ENCODE measurements at places on chromosomes 7 and 10.
A peak's percentile ranks its signal among the peaks of the same experiment; 100 is the strongest.

- DNase-seq: no peak
Measured at GRCh38 chr7:69657331-69657730, 59.1 kb downstream of the AUTS2 start.

- peak; percentile 79 for DNase-seq
Measured at GRCh38 chr7:30159698-30160143, 24.9 kb downstream of the MTURN start.

- DNase-seq: no peak
Measured at GRCh38 chr10:98149858-98150257, 15.4 kb downstream of the R3HCC1L start.

DNA sequence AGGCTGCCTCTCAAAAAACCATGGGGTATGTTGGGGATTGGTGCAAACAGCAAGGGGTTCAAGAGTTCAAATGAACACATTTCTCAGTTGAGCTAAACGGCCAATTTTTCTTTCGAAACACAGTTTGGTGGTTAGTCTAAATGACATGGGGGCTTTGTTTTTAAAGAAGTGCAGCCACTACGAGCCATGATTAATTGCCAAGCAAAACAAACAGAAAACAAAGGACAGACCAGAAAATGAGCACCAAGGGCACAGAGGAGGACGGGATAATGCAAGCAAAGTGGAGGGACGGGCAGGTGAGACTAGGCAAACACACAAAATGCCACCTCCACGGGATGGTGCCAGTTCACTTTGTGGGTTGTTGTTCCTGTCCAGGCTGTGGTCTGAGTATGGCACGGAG lies 64.5 kb upstream of the PDLIM1 start:
- no peak for DNase-seq

DNA sequence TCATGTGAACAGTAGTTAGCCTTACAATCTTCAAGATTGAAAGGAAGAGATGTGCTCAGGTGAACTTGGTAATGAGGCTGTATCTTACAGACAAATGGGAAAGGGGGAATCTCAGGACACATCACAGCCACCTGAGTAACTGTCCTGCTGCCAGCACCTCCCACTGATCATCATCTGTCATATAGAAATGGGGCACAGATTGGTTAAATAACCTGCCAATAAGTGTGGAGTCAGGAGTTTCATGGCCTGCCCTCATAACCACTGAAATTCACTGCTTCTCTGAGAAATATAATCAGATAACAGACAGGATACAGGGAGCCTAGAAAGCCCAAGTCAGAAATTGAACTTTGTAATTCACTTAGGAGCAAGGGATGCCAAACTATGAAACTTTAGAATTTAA lies 64.9 kb upstream of the TAS2R16 start:
- no peak for DNase-seq

- DNase-seq: no peak
Measured at GRCh38 chr7:132257253-132257652, 319.0 kb downstream of the PLXNA4 start.

DNA sequence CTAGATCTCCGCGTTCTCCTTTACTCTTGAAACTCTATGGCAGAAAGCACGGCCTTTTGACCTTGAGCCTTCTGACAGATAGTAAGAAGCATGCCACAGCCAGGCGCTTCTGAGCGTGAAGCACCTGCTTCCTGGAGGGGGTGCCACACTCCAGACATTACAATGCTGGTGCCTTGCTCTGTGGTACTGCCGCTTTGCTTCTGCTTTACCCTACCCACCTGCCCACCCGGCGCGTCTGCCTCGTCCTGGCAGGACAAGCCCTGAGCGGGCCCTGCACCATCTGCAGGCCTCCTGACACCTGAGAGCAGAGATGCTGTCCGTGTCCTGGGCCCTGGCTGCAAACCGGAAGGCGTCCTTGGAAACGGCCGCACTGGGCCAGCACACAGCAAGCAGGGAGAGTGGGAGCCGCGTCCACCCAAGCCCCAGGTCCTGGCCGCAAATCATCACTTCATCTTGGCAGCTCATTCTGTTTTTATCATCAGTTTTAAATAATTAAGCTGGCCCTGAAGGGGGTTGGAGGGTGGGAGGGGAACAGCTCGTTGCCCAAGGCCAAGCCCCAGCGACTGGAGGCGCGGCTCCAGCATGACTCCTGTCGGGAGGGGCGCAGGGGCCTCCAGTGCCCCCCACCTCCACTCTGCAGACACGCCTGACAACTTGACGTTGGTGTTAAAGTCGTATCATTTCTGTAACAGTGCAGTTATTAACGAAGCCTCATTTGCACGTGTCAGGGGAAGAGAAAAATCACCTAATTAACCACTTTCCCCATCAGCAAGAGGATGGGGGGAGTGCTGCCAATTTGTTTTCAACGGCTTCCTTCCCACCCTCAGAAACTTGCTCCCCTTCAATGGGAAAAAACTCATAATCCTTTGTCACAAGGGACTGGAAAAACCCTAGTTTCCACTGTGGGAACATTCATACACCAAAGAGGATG lies 132.2 kb downstream of the MAD1L1 start:
- DNase-seq: no peak

- DNase-seq: no peak
Measured at GRCh38 chr10:110221044-110221720, 13.8 kb downstream of the MXI1 start.

- DNase-seq: no peak
Measured at GRCh38 chr10:15141136-15142054, 27.1 kb downstream of the NMT2 start.

DNA sequence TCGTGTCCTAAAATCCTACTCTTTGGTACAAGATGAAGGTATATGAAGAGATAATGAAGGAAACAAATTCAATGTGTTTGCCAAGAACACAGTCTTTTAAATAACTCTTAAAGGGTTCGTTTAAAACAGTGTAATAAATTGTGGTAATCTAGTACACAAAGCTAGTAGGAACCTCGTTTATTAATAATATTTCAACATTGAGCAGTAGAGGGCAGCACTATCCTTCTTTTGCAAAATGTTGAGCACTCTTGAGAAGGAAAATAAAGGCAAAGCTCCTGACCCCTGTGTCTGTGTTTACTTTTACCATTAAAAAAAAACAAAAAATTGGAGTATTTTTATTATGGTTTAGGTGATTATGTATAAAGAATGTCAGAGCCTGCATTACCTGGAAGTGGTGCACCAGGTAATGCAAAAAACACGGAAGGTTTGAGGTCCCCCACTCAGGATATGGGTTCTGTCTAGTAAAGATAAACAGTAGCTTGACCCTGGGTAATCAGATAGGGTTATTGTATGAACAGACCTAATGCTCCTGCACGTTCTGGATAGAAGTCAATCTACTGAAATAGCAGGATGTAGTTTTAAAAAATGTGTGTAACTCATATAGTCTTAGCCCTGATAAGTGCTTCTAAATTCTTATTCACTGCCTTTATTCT lies 5.7 kb upstream of the GOT1 start:
- no peak for DNase-seq

GRCh38 chr7:40983111-40983510 lies 719.8 kb downstream of the INHBA start:
- no peak for DNase-seq

GRCh38 chr10:60050366-60050765 lies 144.0 kb upstream of the CCDC6 start:
- no peak for DNase-seq

DNA sequence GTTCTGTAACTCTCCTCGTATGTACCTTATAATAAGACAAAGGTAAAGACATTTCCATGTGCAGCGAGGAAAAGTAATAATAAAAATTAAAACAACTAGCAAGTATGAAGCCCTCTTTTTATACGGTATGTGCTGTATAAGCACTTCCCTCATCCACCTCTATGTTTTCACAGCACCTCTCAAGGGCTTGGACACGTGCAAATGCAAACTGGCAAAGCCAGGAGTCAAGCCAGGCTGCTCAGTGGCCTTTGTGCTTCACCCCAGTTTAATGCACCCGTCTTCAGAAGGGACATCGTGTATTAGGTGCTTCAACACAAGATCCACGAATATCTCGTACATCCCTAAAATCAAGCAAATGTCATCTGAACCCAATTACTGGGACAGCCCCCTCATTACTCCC lies 1.3 kb upstream of the DGKI start:
- DNase-seq: no peak

- no peak for DNase-seq
Measured at GRCh38 chr7:106721816-106722785, 61.1 kb upstream of the CCDC71L start.

DNA sequence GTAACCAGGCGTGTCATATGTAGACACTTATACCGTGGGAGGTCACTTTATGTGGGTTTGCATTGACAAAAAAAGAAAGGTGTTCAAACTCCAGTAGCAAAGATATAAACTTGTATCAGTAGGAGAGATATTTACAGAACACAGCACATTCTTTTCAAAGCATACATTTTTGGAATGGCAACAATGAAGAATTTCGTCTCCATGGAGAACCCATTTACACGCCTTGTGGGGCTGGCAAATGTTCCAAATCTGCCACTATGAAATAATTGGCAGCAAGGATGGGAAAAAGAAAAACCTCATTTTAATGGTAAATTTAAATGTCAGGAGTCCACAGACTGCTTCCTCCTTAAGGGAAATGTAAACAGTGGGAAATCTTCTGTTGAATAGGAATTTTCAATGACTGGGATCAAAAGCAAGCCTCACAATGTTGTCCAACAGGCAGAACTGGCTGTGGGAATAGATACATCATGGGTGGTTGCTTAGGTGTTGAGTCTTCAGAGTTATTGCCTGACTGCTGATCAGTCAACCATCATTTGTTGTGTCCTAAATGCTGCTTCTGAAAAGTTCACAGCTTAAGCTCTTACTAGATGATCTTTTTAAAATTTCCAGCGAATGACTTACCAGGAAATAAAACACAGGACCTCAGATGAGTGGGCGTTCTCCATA lies 256.6 kb upstream of the SEMA3C start:
- no peak for DNase-seq

DNA sequence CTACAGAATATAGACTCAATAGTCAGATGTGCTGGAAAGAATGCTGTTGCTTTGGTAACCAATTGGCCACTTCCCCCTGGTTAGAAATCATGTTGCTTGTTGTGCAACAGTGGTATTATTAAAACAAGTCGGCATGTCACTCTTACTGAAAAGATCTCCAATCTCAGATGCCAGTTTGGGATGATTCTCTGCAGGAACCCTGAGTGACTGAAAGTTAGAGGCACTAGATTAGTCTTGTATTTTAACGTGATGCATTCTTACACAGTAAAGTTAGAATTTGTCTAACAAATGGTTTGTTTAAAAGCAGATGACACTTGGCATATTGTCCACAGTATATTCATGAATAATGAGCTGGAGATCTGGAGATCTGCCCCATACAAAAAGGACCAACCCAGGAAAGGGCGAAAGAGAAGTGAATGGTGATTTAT lies 287.6 kb downstream of the TWIST1 start:
- DNase-seq: no peak

- no peak for DNase-seq
Measured at GRCh38 chr7:132930881-132931280, 151.0 kb downstream of the CHCHD3 start.

DNA sequence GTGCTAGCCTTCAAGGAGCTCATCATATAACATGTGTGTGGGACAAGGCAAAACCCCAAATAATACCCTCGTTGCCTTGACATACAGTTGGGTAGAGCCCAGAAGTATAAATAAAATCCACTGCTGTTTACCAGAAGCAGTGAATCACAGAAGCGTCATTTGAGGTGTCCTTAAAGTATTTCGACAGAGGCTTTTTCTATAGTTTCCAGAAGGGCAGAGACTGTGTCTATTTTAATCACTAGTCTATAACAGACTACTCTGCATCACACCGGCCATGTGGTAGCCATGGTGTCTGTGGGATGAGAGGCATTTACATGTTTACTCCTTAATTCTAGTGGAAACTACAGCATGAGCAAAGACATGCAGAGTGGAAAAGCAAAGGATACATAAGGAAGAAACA lies 131.3 kb downstream of the CTTNBP2 start:
- DNase-seq: no peak

DNA sequence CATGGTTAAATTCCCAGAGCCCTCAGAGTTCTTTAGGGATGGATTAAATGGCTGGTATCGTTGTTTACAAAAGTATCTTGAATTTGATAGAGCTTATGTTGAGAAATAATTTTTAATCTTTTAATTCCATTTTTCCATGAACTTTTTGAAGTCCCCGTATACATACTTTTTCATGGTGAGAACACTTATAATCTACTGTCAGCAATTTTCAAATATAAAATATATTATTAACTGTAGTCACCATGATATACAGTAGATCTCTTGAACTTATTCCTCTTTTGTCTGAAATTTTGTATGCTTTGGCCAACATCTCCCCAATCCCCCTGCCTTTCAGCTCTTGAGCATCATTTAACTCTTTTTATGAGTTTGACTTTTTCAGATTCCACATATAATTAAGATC lies 9.4 kb downstream of the EFCAB10 start:
- no peak for DNase-seq

- DNase-seq: no peak
Measured at GRCh38 chr10:117497736-117498135, 44.8 kb upstream of the EMX2 start.

DNA sequence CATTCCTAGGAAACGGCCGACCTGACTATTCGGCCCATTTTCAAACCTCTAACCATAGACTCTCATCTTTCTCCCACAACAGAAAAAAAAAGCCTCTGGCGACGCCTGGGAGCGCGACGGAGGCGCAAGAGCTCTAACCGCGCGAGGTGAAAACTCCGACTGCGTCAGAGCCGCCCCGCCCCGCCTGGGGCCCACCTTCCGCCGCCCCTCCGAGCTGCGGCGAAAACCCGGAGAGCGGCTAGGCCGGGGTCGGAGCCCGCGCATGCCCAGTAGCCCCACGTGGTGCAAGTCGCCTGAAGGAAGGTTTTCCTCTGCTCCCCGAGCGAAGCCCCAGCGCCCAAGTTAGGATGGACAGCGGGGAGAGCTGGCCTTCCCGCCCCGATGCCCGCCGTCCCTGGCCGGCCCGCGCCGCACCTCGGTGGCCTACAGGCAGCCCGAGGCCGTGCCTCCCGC lies 683 bp upstream of the SGMS1 start:
- DNase-seq: peak; percentile 91

DNA sequence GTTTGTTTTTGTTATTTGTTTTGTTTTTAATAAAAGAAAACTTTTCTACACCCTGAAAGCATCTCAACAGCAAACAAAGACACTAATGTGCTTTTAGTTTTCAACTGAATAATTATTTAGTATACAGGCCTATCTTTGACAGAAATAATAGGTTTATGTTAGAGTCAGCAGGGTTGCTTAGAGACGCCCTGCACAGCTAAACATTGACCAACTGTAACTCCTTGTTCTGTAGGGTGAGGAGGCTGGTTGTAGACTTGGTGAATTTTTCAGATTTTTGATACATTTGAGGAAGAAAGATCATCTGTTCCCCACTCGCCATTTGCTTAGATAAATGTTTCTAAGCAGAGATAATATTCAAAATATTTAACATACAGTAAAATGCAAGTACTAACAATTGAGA lies 103.1 kb downstream of the CALCR start:
- DNase-seq: no peak

- no peak for DNase-seq
Measured at GRCh38 chr7:159078193-159078910, 66.3 kb downstream of the VIPR2 start.
